ENCODE measurements at places on chromosomes 3 and 15. TPM values are rescaled to one million over a fixed set of nuclear protein-coding genes. Genes with fewer than 3 reads are reported as not detected.

Gene KLHDC8B
- total RNA-seq: 24.3 TPM

Gene CCRL2
- 6.0 TPM for total RNA-seq

Gene CCDC33
- not detected for total RNA-seq

- H3K36me3 ChIP-seq: no peaks in the 10 kb centered on the region
- H3K4me1 ChIP-seq: peaks cover 10% of the 10 kb centered on the region
- H3K4me3 ChIP-seq: no peak overlapping the region
- H3K27ac ChIP-seq: no peak overlapping the region
Measured at GRCh38 chr15:37771465-37771864, 163.0 kb upstream of the TMCO5A start.

- H3K36me3 ChIP-seq: peaks cover 7% of the 10 kb centered on the region
- peaks cover 20% of the 10 kb centered on the region for H3K4me1 ChIP-seq
- H3K4me3 ChIP-seq: no peak overlapping the region
- H3K27me3 ChIP-seq: no peaks in the 10 kb centered on the region
- no peak for DNase-seq
- H3K27ac ChIP-seq: no peak overlapping the region
Measured at GRCh38 chr3:120767106-120767505, 24.6 kb downstream of the GTF2E1 start.

DNA sequence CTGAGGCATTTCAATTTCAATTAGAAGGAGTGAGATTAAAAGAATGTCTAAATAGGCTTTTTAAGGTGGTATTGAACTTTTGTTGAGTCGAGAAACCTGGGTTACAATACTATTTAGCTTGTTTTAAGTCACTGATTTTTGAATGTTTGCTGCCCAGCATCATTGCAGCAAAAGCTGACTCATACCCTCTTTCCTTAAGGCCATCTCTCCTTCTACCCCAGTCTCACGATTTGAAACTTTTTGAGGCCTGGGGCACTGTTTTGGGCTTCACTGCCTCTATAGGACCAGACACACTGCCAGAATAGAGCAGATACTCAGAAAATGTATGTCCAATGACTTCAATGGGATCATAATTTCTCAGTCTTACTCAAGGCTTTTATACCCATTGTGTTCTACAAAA lies 319.6 kb upstream of the TGFBR2 start:
- H3K4me3 ChIP-seq: no peak overlapping the region
- peak; percentile 50 for DNase-seq
- H3K27ac ChIP-seq: peak overlapping the region; percentile 81
- H3K36me3 ChIP-seq: no peaks in the 10 kb centered on the region
- H3K27me3 ChIP-seq: no peaks in the 10 kb centered on the region

DNA sequence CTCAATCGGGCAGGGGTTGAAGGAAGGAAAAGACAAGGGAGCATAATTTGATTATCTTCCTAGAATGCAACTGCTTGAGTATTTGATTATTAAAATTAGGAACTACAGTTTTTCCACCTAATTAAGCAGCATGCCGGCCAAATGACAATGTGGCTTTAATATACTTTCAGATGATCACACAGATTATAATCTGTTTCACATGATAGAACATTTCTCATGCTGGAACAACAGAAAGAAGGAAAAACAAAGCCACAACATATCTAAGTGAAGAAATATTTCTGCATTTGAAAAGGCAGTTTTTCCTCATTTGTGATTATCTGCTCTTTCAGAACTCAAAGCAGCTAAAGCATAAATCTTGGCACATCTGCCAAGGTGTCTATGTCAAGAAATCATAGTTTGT lies 82.7 kb downstream of the STRIT1 start:
- H3K4me3 ChIP-seq: no peak overlapping the region
- H3K36me3 ChIP-seq: no peaks in the 10 kb centered on the region
- H3K27ac ChIP-seq: no peak overlapping the region
- no peak for DNase-seq

DNA sequence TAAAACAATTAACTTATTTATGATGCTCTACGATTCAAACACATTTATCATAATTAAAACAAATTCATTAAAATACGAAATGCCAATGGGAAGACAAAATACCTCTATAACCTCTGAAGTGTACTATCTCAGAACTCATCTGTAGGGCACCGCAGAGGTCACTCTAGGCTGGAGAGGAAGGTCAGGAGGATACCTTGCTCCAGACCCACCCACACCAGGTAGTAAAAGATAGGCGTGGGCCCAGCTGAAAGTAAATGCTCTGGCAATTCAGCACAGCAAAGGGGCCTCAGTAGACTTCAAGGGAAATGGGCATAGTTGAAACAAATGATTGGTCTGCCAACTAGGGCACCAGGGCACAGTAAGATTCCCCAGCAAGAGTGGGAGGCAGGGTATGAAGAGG lies 26.0 kb upstream of the SPPL2A start:
- no peaks in the 10 kb centered on the region for H3K4me1 ChIP-seq
- H3K36me3 ChIP-seq: no peaks in the 10 kb centered on the region
- H3K27ac ChIP-seq: no peak overlapping the region
- no peak overlapping the region for H3K4me3 ChIP-seq
- no peaks in the 10 kb centered on the region for H3K27me3 ChIP-seq

- H3K4me1 ChIP-seq: peaks cover 5% of the 10 kb centered on the region
- H3K27ac ChIP-seq: no peak overlapping the region
Measured at GRCh38 chr15:77026501-77027110, 31.7 kb downstream of the PSTPIP1 start.

DNA sequence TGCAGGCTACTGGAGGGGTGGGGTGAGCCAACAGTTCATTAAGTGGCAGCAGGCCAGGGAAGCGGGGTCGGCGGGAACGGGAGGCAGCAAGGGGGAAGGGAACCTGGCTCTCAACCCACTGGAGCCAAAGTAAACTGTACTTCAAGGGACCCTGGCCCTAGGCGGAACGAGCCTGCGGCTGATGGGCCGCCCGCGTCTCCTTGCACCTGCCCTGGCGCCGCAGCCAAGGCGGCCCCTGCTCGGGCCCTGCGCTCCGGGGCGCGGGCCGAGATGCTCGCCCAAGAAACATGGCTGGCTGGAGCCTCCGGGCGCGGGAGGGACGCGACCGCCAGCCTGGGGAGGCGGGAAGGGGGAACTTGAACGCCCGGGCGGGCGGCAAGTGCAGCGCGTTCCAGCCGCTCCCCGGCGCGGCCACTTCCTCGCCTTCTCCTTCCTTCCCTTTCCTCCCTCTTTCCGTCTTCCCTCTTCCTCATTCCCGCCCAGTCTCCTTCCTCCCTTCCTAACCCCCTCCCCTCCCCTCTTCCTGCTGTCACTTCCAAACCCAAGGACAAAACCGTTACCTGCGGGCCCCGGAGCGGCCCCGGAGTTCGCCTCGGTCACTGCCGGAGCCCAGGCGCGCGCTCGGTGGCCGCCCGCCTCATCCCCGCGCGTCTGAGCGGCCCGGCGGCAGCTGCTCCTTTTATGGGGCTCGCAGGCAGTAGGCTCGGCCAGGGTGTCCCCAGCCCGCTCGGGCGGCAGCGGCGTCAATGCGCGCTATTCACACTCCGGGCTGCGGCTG lies 489.7 kb downstream of the MAGI1 start:
- no peaks in the 10 kb centered on the region for H3K27me3 ChIP-seq
- H3K4me1 ChIP-seq: no peaks in the 10 kb centered on the region
- H3K4me3 ChIP-seq: peak overlapping the region; percentile 53
- DNase-seq: no peak
- no peaks in the 10 kb centered on the region for H3K36me3 ChIP-seq

GRCh38 chr3:7193269-7193668 lies 332.4 kb downstream of the GRM7 start:
- no peaks in the 10 kb centered on the region for H3K4me1 ChIP-seq
- no peak for DNase-seq
- H3K27ac ChIP-seq: no peak overlapping the region
- H3K36me3 ChIP-seq: no peaks in the 10 kb centered on the region
- no peaks in the 10 kb centered on the region for H3K27me3 ChIP-seq
- H3K4me3 ChIP-seq: no peak overlapping the region

DNA sequence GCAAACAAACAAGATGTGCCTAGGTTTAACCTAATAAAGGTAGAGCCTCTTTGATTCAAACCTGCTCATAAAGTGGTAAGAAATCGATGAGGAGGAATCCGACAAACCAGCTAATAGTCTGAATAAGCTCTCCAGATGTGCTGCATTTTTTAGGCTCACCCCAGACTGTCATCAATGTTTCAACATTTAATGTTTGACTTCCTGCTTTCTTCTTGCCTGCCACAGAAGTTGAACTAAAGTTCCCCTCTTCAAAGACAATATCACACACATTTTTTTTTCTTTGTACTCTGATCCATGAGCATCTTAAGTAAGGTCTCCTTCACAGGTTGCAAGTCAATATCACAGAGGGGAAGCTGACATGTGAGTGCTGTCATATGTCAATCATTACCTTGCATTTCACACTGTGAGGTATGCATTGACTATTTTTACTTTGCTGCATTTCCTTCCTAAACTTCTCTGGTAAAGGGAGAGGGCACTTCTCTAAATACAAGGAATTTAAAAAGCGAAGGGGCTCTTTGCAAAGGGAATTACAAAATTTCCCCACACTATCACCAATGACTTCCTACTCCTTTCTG lies 172.3 kb upstream of the MCTP2 start:
- H3K4me3 ChIP-seq: no peak overlapping the region
- peaks cover 14% of the 10 kb centered on the region for H3K4me1 ChIP-seq
- DNase-seq: no peak
- no peaks in the 10 kb centered on the region for H3K36me3 ChIP-seq

GRCh38 chr3:70020906-70021660 lies 21.6 kb downstream of the SAMMSON start:
- no peaks in the 10 kb centered on the region for H3K36me3 ChIP-seq
- H3K27ac ChIP-seq: no peak overlapping the region
- H3K4me3 ChIP-seq: no peak overlapping the region
- no peaks in the 10 kb centered on the region for H3K27me3 ChIP-seq

DNA sequence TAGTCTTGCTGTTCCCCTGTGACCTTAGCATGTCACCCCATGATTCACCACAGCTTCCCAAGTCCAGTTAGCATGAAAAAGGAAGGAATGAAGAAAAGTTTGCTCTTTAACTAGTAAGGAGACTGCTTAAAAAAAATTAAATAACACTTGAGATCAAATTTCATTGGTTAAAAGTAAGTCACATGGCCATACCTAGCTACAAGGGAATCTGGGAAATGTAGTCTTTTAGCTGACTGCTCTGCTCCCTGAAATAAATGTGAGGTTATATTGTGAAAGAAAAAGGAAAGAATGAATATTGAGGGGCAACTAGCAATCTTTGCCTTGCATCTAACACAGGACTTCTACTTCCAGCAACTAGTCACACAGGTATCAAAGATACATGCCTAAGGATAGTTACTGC lies 84.7 kb upstream of the LRRN1 start:
- no peaks in the 10 kb centered on the region for H3K36me3 ChIP-seq
- no peak for DNase-seq

DNA sequence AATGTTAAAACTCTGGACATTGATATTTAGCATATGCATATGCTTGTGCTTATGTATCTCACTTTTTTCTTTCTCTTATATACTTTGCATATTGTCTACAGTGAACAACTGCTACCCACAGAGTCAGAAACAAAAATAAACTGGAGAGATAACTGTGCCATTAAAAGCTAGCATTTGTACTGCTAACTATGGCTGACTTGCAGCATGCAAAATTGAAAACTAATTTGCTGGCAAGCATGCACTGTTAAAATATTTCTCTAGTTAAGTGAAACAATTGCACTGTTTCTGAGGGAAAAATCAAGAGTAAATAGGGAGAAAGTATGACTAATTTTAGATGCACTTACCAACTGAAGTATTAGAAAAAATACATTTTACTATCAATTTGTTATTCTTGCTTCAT lies 177.8 kb downstream of the CBLB start:
- H3K4me1 ChIP-seq: no peaks in the 10 kb centered on the region
- H3K36me3 ChIP-seq: 0 out of 2 replicates have a peak, but pooled peaks cover 4% of the 10 kb centered on the region
- no peak overlapping the region for H3K27ac ChIP-seq
- H3K27me3 ChIP-seq: no peaks in the 10 kb centered on the region
- DNase-seq: no peak

GRCh38 chr15:45307230-45307924 lies 55.3 kb downstream of the SLC28A2 start:
- 0 out of 2 replicates have a peak, but pooled peaks cover 3% of the 10 kb centered on the region for H3K27me3 ChIP-seq
- DNase-seq: peak; percentile 71
- H3K27ac ChIP-seq: no peak overlapping the region
- peaks cover 9% of the 10 kb centered on the region for H3K4me1 ChIP-seq
- no peaks in the 10 kb centered on the region for H3K36me3 ChIP-seq
- H3K4me3 ChIP-seq: peak overlapping the region; percentile 42

All from PC-3 (cell line).